Bronchial epithelial cell (primary cell): ENCODE measurements at places on chromosomes 5 and 9. TPM values are rescaled to one million over a fixed set of nuclear protein-coding genes. Genes with fewer than 3 reads are reported as not detected.
A peak's percentile ranks its signal among the peaks of the same experiment; 100 is the strongest.

GRCh38 chr5:174204535-174205313 lies 159.2 kb downstream of the NSG2 start:
- peak; percentile 9 for DNase-seq

Gene SHISAL2B
- not detected in 2 replicates for total RNA-seq

Gene TRPM3
- not detected in 2 replicates for total RNA-seq

DNA sequence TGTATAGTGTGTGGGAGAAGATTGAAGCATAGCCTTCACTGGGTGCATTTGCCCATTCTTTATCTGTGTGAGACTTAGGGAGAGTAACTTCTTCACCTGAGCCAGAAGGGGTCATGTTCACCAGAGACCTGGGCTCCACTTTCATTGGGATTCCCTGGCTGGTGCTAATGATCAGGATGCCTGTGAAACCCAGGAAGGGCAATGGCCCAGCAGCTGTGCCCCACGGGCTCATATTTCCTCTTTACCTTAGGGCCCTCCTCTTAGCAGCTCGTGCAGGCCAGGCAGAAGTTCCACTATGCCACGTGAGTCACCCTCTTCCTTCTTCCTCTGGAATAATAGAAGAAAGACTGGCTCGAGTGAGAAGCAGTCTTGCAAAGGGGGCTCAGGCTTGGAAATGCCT lies 5.0 kb downstream of the PPARGC1B start:
- peak; percentile 38 for DNase-seq
